ENCODE measurements at places on chromosomes 2 and 18. TPM values are rescaled to one million over a fixed set of nuclear protein-coding genes. Genes with fewer than 3 reads are reported as not detected.

GPAT2 gene
- 2.6 TPM for total RNA-seq

C2orf42 gene
- 15.8 TPM for total RNA-seq

C2orf78 gene
- not detected for total RNA-seq

SIX3 gene
- not detected for total RNA-seq

SERPINB2 gene
- total RNA-seq: not detected

LIMS4 gene
- total RNA-seq: not detected

EVX2 gene
- not detected for total RNA-seq

FTCDNL1 gene
- 2.8 TPM for total RNA-seq

DUSP2 gene
- 8.1 TPM for total RNA-seq

NDC80 gene
- total RNA-seq: 25.7 TPM

DNA sequence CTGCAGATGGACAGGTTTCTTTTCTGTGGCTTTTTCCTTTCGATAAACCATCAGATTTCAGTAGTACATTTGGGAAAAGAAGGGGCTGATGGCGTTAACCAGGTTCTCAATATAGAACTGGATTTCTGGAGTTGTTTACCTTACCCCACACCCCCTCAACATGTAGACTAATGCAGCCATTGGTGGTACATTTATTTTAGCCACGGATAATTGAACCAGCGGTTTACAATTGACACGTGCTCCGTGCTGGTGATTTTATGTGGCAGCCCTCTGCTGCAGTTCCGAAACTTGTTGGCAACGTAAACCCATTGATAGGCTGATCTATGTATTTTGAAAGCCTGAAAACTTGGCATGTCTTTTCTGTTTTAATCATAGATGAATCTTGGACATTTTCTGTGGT lies 5.4 kb downstream of the SOX11 start:
- no peak for DNase-seq
- no peak overlapping the region for H3K4me3 ChIP-seq
- H3K36me3 ChIP-seq: no peaks in the 10 kb centered on the region
- H3K4me1 ChIP-seq: peaks cover 31% of the 10 kb centered on the region
- H3K27me3 ChIP-seq: peaks cover 27% of the 10 kb centered on the region
- no peak overlapping the region for H3K27ac ChIP-seq

DNA sequence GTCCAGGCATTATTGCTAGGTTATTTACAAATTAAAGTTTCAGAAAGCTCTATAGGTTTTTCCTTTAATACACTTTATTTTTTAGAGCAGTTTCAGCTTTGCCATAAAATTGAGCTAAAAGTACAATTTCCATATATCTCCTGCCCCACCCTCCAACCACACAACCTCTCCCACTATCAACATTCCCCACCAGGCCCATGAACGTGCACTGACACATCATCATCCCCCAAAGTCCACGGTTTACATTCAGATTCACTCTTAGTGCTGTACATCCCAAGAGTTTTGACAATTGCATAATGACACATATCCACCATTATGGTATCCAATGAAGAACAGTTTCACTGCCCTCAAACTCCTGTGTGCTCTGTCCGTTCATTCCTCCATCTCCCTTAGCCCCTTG lies 139.4 kb downstream of the NBAS start:
- peaks cover 3% of the 10 kb centered on the region for H3K36me3 ChIP-seq
- no peak for DNase-seq
- no peak overlapping the region for H3K4me3 ChIP-seq
- no peaks in the 10 kb centered on the region for H3K4me1 ChIP-seq
- H3K27me3 ChIP-seq: no peaks in the 10 kb centered on the region
- no peak overlapping the region for H3K27ac ChIP-seq

DNA sequence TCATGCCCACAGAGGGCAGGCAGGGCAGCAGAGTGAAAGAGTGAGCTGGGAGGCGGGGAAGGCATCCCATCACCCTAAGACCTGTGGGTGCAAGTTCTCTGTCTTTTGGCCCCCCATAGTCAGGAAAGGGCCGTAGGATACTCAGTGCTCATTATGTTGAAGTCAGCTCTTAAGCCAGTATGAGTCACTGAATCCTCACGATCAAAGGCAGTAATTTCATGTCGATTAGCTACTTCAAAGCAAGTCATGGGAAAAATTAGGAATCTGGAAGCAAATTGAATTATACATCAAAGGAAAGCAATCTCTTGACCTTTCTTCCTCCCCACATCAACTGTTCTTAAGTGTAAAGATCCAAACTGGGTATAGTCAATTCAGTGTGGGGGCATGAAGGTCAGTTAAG lies 178.9 kb downstream of the FHOD3 start:
- no peak for DNase-seq
- H3K27me3 ChIP-seq: no peaks in the 10 kb centered on the region
- H3K27ac ChIP-seq: no peak overlapping the region
- H3K36me3 ChIP-seq: no peaks in the 10 kb centered on the region
- H3K4me1 ChIP-seq: no peaks in the 10 kb centered on the region

DNA sequence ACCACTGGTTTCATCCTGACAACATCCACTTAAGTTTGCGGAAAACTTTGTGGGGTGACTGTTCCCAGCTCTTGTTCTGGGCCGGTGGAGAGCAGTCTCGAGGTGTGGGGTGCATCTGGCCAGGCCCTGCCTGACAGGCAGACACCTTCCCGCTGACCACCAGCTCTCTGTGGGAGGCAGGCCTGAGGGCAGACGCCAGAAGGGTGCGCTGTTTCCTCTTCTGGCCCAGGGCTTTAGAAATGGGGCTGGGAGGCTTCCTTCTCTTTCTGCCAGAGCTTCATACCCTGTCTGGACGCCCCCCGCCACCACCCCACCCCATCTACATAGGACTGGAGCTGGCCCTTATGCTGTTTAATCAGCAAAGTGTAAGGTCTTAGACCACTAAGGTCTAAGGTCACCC lies 263.8 kb downstream of the LOXHD1 start:
- H3K36me3 ChIP-seq: no peaks in the 10 kb centered on the region
- no peak for DNase-seq
- H3K27ac ChIP-seq: no peak overlapping the region
- peaks cover 3% of the 10 kb centered on the region for H3K4me1 ChIP-seq

- H3K36me3 ChIP-seq: no peaks in the 10 kb centered on the region
- peaks cover 45% of the 10 kb centered on the region for H3K4me1 ChIP-seq
- H3K27ac ChIP-seq: peak overlapping the region; percentile 86
- DNase-seq: peak; percentile 35
- H3K27me3 ChIP-seq: peaks cover 17% of the 10 kb centered on the region
Observed at GRCh38 chr2:70552501-70553333, 909 bp downstream of the TGFA start.

GRCh38 chr2:192042126-192042525 lies 152.6 kb downstream of the TMEFF2 start:
- H3K4me3 ChIP-seq: no peak overlapping the region
- H3K36me3 ChIP-seq: no peaks in the 10 kb centered on the region
- H3K4me1 ChIP-seq: no peaks in the 10 kb centered on the region
- no peak for DNase-seq

DNA sequence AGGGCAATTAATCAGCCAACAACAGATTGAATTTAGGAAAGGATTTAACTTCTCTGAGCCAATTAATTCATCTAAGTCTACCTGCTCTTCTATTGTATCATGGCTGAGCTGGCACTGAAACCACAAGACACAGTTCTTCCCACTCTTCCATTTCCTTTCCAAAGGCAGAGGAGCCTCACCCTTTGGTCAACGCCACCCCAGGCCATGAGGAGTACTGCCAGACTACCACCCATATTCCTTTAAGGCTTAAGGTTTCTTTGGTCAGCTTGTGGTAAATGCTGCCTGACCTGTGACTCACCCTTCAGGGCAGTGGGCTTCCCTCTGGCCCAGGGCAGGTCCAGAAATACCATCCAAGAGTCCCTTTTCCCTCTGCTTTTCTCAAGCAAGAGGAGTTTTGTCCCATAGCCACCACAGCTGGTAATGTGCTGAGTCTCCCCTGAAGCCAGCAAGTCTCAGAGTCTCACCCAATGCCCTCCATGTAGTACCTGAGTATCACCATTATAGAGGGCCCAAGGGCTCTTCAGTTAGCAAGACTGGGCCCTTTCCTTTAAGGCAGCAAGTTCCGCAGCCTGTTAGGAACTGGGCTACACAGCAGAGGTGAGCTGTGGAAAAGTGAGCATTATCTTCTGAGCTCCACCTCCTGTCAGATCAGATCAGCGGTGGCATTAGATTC lies 900.5 kb upstream of the CRIM1 start:
- no peak overlapping the region for H3K27ac ChIP-seq
- no peaks in the 10 kb centered on the region for H3K4me1 ChIP-seq
- no peak for DNase-seq
- H3K4me3 ChIP-seq: no peak overlapping the region
- H3K27me3 ChIP-seq: no peaks in the 10 kb centered on the region
- H3K36me3 ChIP-seq: no peaks in the 10 kb centered on the region

- H3K4me1 ChIP-seq: no peaks in the 10 kb centered on the region
- no peak overlapping the region for H3K27ac ChIP-seq
- H3K27me3 ChIP-seq: no peaks in the 10 kb centered on the region
Observed at GRCh38 chr18:77006305-77007175, 126.0 kb downstream of the MBP start.

- no peak overlapping the region for H3K27ac ChIP-seq
- no peaks in the 10 kb centered on the region for H3K27me3 ChIP-seq
- no peak for DNase-seq
- no peak overlapping the region for H3K4me3 ChIP-seq
Observed at GRCh38 chr18:3104190-3105054, 91.5 kb upstream of the LPIN2 start.

DNA sequence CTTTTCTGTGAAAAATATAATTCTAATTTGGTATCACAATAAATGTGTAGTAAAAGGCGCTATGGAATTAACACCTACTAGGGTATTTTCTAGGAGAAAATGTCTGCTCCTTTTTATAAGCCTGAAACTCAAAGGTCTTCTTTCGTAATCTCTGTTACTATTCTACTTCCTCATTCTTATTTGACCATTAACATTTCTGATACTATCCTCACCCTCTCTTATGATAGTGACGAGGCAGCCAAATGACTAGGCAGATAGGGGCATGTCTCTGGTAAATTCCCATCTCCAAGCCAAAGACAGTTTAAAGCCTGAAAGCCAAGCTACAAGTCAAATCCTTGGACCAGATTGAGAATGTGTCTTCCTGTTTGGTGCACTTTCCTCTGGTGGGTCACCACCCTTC lies 251.7 kb downstream of the LRRTM4 start:
- DNase-seq: no peak
- no peak overlapping the region for H3K27ac ChIP-seq
- H3K27me3 ChIP-seq: no peaks in the 10 kb centered on the region
- no peaks in the 10 kb centered on the region for H3K36me3 ChIP-seq
- no peak overlapping the region for H3K4me3 ChIP-seq

GRCh38 chr2:108628936-108629335 lies 90.3 kb upstream of the RANBP2 start:
- no peaks in the 10 kb centered on the region for H3K36me3 ChIP-seq
- no peak for DNase-seq
- no peaks in the 10 kb centered on the region for H3K27me3 ChIP-seq
- no peak overlapping the region for H3K4me3 ChIP-seq
- peaks cover 42% of the 10 kb centered on the region for H3K4me1 ChIP-seq
- no peak overlapping the region for H3K27ac ChIP-seq

GRCh38 chr2:152542995-152543481 lies 174.2 kb downstream of the PRPF40A start:
- no peaks in the 10 kb centered on the region for H3K27me3 ChIP-seq
- peak; percentile 84 for DNase-seq
- H3K4me1 ChIP-seq: no peaks in the 10 kb centered on the region
- H3K27ac ChIP-seq: peak overlapping the region; percentile 55
- H3K4me3 ChIP-seq: no peak overlapping the region
- H3K36me3 ChIP-seq: no peaks in the 10 kb centered on the region

DNA sequence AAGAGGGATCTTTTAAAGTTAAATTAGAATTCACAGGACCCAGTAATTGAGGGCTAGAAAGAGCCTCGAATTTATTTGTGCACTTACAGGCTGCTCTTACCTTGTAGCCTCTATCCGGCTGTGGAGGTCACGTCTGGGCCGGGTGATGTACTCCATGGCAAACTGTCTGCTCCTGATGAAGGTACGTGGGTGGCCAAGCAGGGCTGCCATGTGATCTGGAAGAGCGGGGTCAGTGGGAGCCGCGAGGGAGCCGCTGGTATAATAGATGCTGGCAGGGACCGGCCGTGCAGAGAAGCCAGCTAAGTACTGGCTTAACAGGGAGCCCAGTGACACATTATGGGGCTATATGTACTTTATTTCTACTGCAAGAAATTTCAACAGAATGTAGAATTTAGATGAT lies 59.2 kb downstream of the ADI1 start:
- H3K27ac ChIP-seq: no peak overlapping the region
- H3K27me3 ChIP-seq: no peaks in the 10 kb centered on the region

DNA sequence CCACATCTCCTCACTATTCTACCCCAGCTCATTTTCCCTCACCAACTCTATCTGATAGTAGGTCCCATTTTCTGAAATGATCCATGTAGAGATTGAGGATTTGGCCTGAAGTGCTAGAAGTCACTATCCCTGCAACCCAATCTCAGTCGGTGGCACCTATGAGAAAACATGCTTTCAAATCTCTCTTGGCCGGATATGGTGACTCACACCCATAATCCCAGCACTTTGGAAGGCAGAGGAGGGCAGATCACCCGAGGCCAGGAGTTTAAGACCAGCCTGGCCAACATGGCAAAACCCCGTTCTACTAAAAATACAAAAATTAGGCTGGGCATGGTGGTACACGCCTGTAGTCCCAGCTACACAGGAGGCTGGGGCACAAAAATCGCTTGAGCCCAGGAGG lies 19.1 kb upstream of the MARCHF4 start:
- H3K27me3 ChIP-seq: peaks cover 4% of the 10 kb centered on the region
- no peak overlapping the region for H3K4me3 ChIP-seq
- no peak for DNase-seq
- no peak overlapping the region for H3K27ac ChIP-seq

- H3K4me3 ChIP-seq: no peak overlapping the region
- H3K27me3 ChIP-seq: peaks cover 6% of the 10 kb centered on the region
- no peak overlapping the region for H3K27ac ChIP-seq
- H3K4me1 ChIP-seq: no peaks in the 10 kb centered on the region
- no peak for DNase-seq
- no peaks in the 10 kb centered on the region for H3K36me3 ChIP-seq
Observed at GRCh38 chr2:175396696-175397095, 215.2 kb upstream of the ATP5MC3 start.

- no peak for DNase-seq
- no peaks in the 10 kb centered on the region for H3K36me3 ChIP-seq
- H3K4me3 ChIP-seq: no peak overlapping the region
- H3K27me3 ChIP-seq: no peaks in the 10 kb centered on the region
- H3K4me1 ChIP-seq: peaks cover 3% of the 10 kb centered on the region
- H3K27ac ChIP-seq: peak overlapping the region; percentile 33
Observed at GRCh38 chr2:152354909-152355308, 19.9 kb downstream of the FMNL2 start.

DNA sequence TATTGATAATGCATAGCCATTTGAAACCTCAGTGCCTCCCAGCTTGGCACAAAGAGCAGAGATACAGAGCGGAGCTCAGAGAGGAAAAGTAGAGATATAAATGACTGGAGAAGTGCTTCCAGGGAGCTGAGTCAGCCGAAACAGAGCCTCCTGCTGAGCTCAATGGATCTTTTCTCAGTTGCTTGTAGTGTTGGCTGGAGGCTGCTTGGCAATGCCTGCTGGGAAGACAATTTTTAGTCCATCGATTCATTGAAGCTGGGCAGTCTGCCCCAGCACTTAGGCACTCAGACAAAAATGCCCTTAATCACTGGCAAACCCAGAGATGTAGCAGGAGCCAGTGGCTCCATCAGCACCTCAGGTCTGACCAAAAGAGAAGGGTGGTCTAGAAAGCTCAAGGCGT lies 81.3 kb upstream of the SETBP1 start:
- no peaks in the 10 kb centered on the region for H3K36me3 ChIP-seq
- no peaks in the 10 kb centered on the region for H3K4me1 ChIP-seq
- no peak overlapping the region for H3K27ac ChIP-seq

GRCh38 chr2:145750612-145751011 lies 1230.7 kb upstream of the ZEB2 start:
- H3K4me3 ChIP-seq: no peak overlapping the region
- no peak overlapping the region for H3K27ac ChIP-seq
- H3K36me3 ChIP-seq: no peaks in the 10 kb centered on the region
- peaks cover 23% of the 10 kb centered on the region for H3K4me1 ChIP-seq
- H3K27me3 ChIP-seq: no peaks in the 10 kb centered on the region
